ENCODE measurements at places on chromosomes 16 and 17.

- DNase-seq = no peak
Measured at GRCh38 chr17:14474591-14474990, 173.7 kb downstream of the HS3ST3B1 start.

- DNase-seq = no peak
Measured at GRCh38 chr17:7379134-7379533, 1.8 kb upstream of the TNK1 start.

GRCh38 chr16:69888005-69888590 lies 63.0 kb upstream of the CLEC18A start:
- DNase-seq = no peak

- DNase-seq = no peak
Measured at GRCh38 chr17:78226055-78226758, 5.2 kb upstream of the TMEM235 start.

DNA sequence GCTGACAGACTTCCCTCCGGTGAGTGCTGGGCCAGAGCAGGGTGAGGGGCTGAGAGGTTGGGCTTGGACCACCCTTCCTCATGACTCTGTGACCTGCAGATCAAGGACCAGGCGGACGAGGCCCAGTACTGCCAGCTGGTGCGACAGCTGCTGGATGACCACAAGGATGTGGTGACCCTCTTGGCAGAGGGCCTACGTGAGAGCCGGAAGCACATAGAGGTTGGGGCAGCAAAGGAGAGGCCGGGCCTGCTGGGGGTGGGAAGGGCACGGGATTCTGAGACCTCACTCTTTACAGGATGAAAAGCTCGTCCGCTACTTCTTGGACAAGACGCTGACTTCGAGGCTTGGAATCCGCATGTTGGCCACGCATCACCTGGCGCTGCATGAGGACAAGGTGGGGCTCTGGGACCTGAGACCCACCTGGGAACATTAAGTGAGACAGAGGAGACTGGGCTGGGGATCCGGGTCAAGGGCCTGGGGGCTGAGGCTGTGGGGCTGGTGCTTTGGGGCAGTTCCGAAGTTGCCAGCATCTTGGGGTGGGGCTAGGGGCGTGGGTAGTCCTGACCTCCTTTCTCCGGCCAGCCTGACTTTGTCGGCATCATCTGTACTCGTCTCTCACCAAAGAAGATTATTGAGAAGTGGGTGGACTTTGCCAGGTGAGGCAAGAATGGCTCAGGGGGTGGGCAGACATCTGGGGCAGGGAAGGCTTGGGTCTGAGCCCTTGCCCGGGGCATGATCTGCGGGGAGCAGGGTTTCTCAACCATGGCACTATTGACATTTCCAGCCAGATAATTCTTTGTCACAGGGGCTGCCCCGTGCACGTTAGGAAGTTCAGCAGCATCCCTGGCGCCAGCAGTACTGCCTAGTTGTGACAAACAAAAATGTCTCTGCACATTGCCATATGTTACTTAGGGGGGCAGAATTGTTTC lies 2.2 kb downstream of the BCKDK start:
- no peak for DNase-seq

GRCh38 chr17:75920045-75920560 lies 15.4 kb upstream of the MRPL38 start:
- no peak for DNase-seq

DNA sequence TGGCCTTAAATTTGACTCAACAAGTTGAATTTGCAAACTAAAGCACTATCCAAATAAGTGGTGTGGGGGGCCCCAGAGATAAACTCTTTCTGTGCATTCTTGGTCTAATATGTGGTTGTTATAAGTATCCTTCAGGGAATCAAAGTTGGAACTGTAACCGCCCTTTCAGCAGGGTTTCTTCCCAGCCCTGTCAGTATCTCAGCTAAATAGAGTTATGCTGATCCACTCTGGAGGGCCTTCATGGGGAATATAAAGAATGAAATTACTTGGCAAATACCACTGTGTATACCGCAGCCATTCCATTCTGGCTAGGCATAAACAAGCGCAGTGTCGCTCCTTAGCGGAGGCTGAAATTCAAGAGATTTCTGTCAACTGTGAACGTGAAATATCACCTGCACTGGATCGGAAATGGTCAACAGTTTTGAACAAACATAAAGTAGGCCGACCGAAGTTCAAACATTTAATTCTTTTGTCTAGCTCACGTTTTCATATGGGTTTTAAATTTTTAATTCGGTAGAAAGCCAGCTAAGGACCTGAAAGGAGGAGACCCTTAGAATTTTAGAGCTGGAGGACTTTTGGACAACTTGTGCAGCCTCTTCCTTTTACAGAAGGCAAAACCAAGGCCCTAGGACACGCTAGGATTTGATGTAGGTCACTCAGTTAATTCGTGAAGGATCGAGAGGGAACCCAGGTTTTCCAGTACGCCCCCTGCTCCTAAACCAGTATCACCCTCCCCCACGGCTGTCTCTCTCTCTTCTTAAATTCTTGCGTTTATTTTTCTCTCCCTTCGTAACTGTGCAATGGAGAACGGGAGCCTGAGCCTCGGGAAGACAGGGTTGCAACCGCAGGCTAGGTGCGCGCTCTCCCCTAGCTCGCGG lies 74.7 kb downstream of the CHD9 start:
- DNase-seq = peak; percentile 73

DNA sequence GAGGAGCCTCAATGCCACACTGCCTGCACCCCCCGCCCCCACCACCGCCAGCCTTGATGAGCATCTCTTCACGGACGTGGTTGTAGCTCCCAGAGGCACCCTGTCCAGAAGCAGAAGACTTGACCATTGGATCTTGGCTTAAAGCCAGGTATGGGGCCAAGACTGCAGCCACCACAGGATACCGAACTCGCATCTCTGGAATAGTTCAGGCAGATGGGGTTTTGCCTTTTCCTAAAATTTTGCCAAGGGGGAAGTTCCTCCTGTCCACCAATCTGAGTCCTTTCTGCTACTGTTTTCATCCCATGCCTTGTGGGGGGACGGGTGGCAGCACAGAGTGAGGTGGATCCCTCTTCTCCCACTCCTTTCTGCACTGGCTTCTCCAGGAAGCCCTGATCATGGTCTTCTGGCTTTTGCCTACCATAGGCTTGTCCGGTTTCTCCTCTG lies 939 bp downstream of the CORO6 start:
- no peak for DNase-seq

GRCh38 chr16:30644334-30644830 lies 6.4 kb upstream of the PRR14 start:
- DNase-seq = no peak

GRCh38 chr17:83006515-83007455 lies 72.6 kb upstream of the METRNL start:
- no peak for DNase-seq

GRCh38 chr16:87698241-87698640 lies 67.5 kb downstream of the KLHDC4 start:
- no peak for DNase-seq

GRCh38 chr17:72417627-72418026 lies 296.8 kb downstream of the SOX9 start:
- DNase-seq = no peak

- no peak for DNase-seq
Measured at GRCh38 chr17:66018786-66019185, 173.1 kb downstream of the CEP112 start.

Data from fibroblast of skin of left quadriceps (primary cell).